Renal cortical epithelial cell (primary cell): ENCODE measurements at places on chromosomes 3 and 15. TPM values are rescaled to one million over a fixed set of nuclear protein-coding genes. Genes with fewer than 3 reads are reported as not detected.
A peak's percentile ranks its signal among the peaks of the same experiment; 100 is the strongest.

SH2D7 gene
- not detected in 2 replicates for total RNA-seq

DNA sequence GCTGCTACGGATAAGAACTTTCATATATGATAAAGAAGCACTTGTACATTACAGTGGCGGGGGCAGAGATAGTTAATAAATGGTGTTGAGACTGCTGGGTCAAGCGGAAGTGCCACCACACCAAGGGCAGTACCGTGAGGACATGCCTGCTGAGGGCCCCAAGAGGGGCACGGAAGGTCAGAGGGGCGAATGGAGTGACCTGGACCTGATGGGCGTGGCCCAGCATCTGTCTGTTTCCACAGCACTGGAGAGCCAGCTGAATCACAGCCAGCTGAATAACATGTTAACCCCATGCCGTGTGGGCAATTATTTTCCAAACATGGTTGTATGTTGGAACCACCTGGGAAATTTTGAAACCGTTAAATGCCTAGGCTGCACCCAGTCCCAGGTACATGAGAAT is 37.2 kb downstream of the ANKDD1A start:
- DNase-seq, result no peak

GRCh38 chr15:89457086-89457485 is 39.3 kb downstream of the RHCG start:
- peak; percentile 6 for DNase-seq

- DNase-seq, result no peak
These were observed 32.3 kb downstream of the B3GNT5 start for GRCh38 chr3:183285318-183285717.
